ENCODE measurements at places on chromosomes 1 and 21.

DNA sequence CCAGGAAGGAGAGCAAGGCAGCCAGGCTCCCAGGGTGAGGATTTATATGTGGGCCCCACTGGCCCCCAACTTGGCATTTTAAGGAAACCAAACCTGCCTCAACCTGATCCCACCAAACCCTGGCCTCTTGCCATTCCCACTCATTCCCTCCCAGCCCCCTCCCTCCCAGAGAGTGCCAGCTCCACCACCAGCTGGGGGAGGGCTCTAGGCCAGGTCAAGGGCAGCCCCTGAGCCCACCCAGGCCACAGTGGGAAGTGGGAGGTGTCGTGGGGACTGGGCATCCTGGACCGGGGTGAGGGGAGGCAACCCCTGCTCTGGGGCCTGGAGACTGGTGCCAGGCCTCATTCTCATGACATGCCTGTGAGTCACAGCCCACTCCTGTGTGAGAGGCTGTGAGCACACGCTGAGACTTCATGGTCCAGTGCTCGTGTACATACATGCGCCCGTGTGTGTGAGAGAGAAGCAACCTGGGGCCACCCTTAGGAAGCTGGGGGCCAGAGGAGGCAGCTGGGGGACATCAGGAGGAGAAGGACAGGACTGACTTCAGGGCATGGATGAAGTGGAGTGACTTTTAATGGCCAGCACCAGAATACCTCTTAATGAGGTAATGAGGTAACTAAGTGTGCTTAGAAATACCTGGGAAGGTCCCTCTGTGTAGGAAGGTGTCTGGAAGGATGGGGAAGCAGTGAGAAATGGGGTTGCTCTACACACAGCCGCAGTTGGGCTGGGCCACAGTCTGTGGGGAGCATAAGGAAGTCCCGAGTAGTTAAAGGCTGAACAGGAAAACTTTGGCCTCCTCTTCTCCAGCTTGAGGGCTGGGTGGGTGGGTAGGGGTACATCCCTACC, at the start of gene S100A2:
TSS of gene S100A2 (minus strand) at position 316 of the 846 bp plus-strand sequence. CDS start 1,967 bp downstream, outside the sequence.
- DNase-seq = peak; percentile 55

DNA sequence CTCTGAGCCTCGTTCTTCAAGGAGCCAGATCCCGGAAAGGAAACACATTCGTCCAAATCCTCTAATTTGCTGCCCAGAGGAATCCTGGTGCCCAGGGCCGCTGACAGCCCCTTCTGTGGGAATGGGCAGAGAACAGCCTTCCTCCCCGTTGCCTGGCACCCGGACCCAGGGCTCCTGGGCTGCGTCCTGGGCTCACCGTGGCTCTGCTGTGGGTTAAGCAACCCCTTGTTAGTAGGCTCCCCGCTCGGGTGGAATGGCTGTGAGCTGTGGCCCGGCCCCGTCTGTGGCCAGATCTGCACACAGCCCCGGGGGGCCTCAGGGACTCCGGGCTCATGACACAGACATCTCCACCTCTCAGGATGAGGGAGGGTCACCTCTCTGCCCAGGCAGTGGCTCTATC, 122.9 kb upstream of the ARHGEF16 start:
- no peak for DNase-seq

- no peak for DNase-seq
These were observed 53.2 kb upstream of the VAMP3 start for GRCh38 chr1:7717748-7718368.

DNA sequence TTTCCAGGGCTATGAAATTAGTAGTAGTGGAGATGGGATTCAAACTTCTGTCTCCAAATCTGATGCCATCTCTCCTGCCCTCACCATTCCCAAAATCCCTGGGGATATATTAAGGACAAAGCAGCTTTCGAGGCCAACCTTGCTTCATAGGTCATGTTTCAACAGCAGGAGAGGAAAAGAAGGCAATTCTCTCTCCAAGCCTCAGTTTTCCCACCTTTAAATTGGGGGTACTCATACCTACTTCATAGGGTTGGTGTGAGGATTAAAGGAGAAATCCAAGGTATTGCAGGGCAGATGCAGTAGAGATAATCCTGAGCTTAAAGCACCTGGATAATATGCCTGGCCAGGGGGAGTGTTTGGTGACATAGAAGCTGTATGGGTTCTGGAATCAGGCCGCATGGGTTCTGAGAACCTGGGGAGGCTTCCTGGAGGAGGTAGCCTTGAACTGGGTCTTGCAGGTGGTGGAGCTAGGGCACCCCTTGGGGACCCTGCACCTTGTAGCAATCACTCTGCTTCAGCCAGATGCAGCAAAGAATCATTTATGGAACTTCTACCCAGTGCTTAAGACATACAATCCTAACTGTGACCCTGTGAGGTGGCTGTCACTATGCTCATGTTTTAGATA, 10.7 kb upstream of the IFFO2 start:
- DNase-seq = no peak

- DNase-seq = no peak
These were observed 45.2 kb downstream of the ADAMTS1 start for GRCh38 chr21:26800001-26800400.

- no peak for DNase-seq
These were observed 15.5 kb downstream of the SSBP3 start for GRCh38 chr1:54390655-54391054.

- DNase-seq = no peak
These were observed 768.4 kb upstream of the ADGRL2 start for GRCh38 chr1:81032374-81032773.

GRCh38 chr1:203672346-203672745, 45.7 kb downstream of the ATP2B4 start:
- DNase-seq = no peak

GRCh38 chr1:39671433-39671792, 494 bp downstream of the NT5C1A start:
- no peak for DNase-seq

GRCh38 chr1:160206036-160206389, 829 bp downstream of the PEA15 start:
- peak; percentile 41 for DNase-seq

DNA sequence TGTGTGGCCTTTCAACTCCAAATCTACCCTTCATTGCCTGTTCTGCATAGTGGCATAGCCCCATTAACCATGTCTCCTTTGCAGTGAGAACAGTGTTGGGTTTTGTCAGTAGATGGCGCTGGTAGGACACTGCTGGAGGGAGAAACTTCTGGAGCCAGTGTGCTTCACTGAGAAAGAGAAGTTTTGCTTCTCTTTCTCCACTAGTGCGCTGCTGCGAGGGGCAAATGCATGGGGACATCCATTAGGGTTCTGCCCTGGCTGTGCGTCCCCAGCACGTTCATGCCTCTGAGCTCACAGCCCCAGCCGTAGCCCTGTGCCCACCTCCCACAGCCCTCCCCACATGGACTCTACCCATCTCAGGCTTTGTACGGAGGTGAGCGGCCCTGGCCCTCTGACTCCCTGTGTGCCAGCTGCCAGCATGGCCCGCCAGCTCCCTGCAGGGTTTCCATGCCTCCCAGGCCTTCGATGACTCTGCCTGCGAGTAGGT, 53.1 kb downstream of the RIMS3 start:
- DNase-seq = peak; percentile 50

DNA sequence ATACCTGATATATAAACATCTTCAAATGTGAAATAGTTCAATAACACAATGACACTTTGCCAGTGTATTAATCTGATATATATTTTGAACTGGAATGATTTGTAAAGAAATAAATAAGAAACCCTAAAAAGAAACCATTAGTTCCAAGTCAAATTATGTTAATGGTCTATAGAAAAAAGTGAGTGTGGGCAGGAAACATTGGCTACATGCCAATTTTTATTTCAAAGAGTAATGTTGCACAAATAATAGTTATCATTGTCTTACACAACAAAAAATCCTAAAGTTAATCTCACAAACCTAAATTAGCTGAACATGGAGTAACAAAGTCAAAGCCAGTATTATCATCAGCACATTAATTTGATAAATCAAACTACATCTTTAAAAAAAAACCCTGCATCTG, 37.9 kb upstream of the BATF3 start:
- no peak for DNase-seq

- DNase-seq = no peak
These were observed 62.3 kb upstream of the EDN2 start for GRCh38 chr1:41546833-41547135.

DNA sequence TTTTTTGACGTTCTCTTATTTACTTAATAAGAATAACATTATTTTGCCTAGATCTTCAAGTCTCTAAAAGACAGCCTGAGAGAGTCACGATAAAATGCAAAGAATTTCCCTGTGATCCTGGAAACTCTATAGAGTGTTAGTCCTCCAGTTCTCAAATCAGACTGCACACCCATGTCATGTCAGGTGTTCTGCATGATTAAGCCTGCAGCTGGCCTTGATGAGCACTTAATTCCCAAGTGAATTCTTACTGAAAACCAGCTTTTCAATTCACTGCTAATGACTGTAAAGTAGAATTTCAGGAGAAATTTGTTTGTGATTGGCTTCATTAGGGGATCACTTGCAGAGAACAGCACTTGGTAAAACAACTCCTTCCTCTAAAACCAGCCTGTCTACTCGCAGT, 41.9 kb downstream of the CHML start:
- DNase-seq = no peak

GRCh38 chr1:70767377-70767776, 280.2 kb downstream of the PTGER3 start:
- DNase-seq = no peak

DNA sequence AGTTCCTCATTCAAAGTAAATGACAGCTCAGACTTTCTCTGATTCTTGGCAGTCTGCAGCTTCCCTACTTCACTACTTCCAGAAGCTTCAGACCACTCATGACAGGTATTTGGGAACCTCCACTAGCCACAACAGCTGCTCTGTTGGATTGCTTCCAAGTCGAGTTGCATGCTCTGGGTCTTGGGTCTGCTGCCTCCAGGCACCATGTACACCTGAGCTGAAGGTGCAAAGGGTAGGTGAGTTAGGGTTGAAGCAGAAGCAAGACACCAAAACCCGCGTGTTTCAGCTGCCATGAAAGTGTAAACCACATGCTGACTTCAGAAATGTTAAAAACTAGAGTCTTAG, 62.7 kb downstream of the ZNF684 start:
- no peak for DNase-seq

DNA sequence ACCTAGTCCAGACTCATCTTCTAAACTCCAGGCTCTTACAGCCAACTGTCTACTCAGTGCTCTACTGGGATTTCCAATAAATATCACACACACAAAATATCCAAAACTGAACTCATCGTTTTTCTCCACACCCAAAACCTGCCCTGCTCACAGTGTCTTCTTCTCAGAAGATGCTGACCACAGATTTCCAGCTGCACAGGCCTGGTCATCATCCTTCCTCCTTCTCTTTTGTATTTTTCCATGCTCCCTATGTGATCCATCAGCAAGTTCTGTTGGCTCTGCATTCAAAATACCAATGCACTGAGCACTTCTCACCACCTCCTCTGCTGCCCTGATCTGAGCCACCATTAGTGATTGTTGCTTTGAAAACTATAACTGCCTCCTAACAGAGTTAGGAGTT, 159.5 kb upstream of the KAZN start:
- no peak for DNase-seq

GRCh38 chr1:207304710-207305488, 16.6 kb upstream of the CD55 start:
- DNase-seq = no peak

DNA sequence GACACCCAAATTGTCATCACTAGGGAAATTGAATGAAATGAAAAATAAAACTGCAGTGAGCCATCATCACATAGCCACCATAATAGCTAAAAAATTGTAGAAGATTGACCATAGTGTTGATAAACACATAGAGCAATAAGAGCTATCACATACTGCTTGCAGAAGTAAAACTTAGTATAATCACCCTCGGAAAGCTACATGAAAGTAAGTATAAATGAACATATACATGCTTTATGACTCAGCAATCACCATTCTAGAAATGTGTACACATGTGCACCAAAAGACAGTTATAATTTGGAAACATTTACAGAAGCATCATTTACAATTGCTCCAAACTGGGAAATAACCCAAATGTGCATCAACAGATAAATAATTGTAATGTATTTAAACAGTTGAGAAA, 153.1 kb upstream of the LRRC7 start:
- DNase-seq = no peak

- DNase-seq = no peak
These were observed 339.2 kb downstream of the ADGRL2 start for GRCh38 chr1:82139751-82140468.

DNA sequence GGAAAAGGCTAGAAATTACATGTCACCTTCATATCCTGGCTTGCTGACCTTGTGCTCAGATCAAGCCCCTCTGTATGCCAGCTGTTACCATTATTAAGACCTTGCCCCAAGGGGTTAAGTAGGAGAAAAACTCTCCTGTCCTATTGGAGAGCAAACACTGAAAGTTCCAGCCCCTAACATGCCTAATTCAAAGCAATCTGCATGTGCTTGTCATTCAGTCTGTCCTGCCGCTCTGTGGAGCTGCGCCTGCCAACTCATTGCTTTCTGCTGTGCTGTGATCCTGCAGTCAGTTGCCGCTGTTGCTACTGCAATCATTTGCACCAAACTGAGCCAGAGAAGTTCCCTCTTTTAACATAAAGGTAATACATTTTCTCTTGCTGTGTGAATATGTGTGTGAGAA, 113.4 kb downstream of the DISP1 start:
- no peak for DNase-seq

DNA sequence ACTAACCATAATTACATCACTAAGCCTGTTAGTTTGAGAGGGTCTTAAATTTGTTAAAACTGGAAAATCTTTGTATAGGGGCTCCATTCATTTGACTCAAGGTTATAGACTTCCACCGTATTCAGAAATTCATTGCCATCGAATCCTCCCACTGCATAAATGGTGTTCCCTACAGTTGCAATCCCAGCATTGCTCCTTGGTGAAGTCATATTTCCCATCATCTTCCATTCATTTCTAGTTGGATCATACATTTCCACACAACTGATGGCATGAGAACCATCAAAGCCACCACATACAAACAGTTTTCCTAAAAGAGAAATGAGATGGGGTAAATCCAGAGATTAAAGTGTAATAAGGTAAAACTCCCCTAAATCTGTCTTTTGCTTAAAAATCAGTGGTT, 19.1 kb downstream of the IVNS1ABP start:
- DNase-seq = no peak

DNA sequence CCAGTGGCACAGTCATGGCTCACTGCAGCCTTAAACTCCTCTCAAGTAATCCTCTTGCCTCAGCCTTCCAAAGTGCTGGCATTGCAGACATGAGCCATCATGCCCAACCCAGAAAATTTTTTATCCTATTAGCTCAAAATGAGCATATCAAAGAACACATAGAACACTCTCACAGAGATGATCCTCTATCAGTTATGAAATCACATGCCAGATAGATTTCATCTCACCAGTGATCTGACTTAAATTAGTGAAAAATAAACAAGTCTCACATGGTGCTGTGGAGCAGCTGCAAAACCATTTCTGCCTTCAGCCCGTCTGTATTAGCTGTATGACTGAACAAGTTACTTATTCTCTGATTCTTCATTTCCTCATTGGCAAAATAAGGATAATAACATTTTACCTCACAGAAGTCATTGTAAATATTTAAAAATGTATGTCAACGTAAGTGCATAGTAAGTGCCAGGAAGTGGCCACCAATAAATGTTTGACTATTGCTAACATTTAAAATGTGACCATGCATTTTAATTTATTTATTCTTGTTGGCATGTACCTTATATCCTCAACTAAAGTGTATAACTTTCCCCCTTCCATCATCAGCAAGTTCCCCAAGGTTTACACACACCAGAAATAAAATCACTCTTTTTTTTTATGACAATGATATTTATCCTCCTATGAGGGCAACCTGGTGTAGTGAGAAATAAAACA, 29.0 kb upstream of the SLC19A2 start:
- DNase-seq = no peak

Measured in GM12892 (cell line).